ENCODE measurements at places on chromosomes 5 and 9. TPM values are rescaled to one million over a fixed set of nuclear protein-coding genes. Genes with fewer than 3 reads are reported as not detected.

DNA sequence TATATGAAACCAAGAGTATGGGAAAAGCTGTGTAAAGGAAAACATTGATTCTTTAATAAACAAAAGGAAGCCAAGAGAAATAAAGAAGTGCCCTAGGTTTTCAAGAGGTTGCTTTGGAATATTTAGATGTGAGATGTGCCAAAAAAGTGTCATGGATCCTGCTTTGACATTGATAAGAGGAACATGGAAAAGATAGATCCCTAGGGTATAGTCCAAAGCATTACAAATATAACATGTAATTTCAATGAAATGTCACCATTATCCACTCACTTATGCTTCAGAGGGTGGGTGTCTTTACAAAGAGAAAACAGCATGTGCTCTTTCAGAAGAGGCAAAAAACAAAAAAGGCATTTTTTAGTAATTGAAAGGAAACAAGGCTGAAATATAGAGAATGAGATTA lies 1196.7 kb downstream of the EFNA5 start:
- DNase-seq = no peak

The NUTM2G gene
- total RNA-seq = not detected

- no peak for DNase-seq
Measured at GRCh38 chr5:143106174-143106573, 297.3 kb downstream of the NR3C1 start.

The LMAN2 gene
- total RNA-seq = 133 TPM

The SLC34A1 gene
- 0.19 TPM for total RNA-seq

The C1QTNF2 gene
- not detected for total RNA-seq

The RASGRF2 gene
- total RNA-seq = 12.3 TPM

Data from activated CD8-positive, alpha-beta memory T cell treated with anti-CD3 and anti-CD28 coated beads, Interleukin-2, amount 10 ng/mL, durations not matched to agents 7 days and 5 days (primary cell).